ENCODE measurements at places on chromosomes 11 and 22. TPM values are rescaled to one million over a fixed set of nuclear protein-coding genes. Genes with fewer than 3 reads are reported as not detected.

DNA sequence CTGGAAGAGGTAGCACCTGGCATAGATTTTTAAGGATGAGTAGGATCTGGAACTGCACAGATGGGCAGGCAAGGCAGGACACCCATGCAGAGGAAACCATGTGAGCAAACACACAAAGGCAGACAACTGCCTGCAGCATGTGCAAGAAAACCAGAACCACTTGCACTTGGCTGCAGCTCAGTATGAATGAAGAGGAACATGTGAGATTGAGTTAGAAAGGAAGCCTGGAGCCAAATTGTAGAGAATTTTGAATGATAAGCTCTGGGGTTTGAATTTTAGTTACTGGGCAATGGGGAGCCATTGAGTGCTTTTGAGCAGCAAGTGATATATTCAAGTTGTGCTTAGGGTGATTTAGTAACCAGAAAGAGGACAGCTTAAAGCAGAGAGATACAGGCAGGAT is 583.4 kb downstream of the SOX6 start:
- H3K4me3 ChIP-seq, result no peak overlapping the region
- no peaks in the 10 kb centered on the region for H3K36me3 ChIP-seq

DNA sequence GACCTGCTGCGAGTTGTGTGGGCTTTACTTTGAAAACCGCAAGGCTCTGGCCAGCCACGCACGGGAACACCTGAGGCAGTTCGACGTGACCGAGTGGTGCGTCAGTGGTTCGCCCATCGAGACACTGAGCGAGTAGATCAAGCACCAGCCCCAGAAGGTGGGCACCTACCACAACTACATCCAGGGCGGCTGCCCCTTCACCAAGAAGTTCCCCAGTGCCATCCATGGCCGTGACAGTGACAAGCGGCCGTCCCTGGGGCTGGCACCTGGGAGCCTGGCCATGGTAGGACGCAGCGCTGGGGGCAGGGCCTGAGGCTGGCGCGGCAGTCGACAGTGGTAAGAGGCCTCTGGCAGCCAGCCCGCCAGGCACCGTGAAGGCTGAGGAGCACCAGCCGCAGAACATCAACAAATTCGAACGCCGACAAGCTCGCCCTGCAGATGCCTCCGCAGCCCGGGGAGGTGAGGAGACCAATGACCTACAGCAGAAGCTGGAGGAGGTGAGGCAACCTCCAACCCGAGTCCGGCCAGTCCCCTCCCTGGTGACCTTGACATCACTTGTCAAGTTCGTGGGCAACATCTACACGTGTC is 545.2 kb upstream of the CCDC179 start:
- H3K27ac ChIP-seq, result no peak overlapping the region
- no peak for DNase-seq
- no peaks in the 10 kb centered on the region for H3K27me3 ChIP-seq
- H3K4me1 ChIP-seq, result no peaks in the 10 kb centered on the region

DNA sequence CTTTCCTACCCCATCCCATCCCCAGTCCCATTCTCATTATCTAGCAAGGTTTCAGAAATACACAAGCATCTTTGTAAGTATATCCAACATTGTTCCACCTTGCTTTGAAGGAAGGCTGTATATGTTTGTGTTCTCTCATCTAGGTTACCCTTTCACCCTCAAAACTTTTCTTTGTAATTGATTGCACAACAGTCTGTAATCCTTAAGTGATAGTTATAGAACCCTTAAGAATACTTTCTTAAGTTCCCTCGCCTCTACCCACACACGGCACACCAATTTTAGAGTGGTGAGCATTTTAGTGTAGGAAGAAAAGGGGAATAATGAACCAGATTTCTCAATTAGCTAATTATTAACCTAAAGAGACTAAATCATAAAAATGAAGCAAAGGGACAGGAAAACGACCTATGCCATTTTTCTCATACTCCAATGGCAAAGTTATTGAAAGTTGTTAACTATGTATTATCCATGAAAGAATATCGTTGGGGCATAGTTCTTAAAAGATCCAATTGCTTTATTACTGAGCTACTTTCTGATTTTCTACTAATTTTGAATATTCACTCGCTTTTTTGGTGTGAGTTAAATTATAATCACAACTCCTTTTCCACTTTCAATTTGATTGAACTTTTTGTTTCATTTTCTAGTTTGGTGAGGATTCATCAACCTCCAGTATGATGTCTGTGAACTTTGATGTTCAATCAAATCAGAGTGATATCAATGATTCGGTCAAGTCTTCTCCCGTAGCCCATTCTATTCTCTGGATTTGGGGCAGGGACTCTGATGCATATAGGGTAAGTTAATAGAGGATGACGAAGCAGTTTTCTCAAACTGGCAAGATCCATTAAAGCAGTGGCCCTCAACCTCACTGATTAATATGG is 44.9 kb downstream of the TTC17 start:
- peaks cover 31% of the 10 kb centered on the region for H3K36me3 ChIP-seq
- no peaks in the 10 kb centered on the region for H3K4me1 ChIP-seq
- no peak for DNase-seq
- H3K27me3 ChIP-seq, result no peaks in the 10 kb centered on the region
- H3K27ac ChIP-seq, result no peak overlapping the region

DNA sequence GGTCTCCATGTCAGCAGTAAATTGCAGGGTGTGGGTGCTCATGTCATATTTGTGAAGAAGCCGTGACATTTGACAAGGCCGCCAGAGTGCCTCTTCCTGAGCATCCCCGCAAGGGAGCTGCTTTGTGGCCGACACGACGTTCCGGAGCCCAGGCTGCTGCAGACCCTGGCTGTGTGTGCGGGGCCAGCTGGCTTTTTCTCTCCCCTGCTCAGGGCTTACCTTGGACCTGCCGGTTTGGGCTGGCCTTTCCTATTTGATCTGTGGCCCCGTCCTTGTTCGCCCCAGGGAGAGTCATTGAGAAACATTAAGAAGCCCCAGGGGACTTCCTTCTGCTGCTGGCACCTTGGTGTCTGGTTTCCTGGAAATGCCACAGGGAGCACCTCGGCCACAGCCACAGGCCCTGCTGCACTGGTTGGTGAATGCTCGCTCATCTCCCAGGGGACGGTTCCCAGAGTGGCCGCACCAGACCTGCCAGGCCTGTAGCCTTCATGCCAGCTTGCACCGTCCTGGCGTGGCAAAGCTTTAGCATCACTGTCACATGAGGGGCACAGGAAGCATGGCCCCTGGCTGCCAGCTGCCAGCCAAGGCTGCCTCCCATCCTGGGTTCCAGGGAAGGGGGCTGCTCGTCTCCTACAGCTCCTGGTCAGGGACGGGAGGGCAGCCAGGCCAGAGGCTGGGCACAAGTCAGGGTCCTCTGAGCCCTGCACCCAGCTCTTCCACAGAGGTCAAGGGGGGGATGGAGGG is 5.4 kb downstream of the GRK2 start:
- no peaks in the 10 kb centered on the region for H3K27me3 ChIP-seq
- peaks cover 32% of the 10 kb centered on the region for H3K4me1 ChIP-seq
- DNase-seq, result no peak
- H3K4me3 ChIP-seq, result no peak overlapping the region

DNA sequence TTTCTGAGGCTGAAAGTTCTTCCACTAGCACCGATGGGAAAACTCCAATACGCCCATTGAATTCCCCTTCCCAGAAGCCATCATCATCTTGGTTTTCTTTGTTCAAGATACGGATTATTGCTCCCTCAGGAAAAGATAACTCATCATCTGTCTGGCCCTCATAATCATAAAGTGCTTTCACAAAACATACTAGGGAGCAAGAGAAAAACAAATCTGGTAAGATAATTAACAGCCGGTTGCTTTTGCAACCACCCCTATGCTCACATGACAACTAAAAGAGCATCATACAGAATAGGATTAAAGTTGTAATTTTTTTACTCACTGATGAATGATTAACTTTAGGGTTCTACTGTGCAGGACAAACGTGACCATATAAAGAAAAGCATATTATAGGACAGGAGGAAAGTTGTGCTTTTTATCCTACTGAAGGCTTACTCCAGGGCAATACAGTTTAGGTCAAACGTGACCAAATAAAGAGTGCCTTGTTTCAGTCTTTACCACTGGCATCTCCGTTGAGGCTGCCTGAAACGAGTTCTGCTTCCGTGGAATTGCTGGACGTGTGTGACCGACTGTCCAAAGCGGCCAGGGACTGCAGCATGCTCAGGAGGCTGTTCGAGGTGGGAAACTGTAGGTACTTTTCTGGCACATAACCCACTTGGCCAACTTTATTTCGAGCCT is 28.6 kb downstream of the ATG16L2 start:
- H3K36me3 ChIP-seq, result peaks cover 6% of the 10 kb centered on the region
- no peak for DNase-seq
- H3K4me3 ChIP-seq, result no peak overlapping the region
- peaks cover 17% of the 10 kb centered on the region for H3K4me1 ChIP-seq
- no peak overlapping the region for H3K27ac ChIP-seq
- no peaks in the 10 kb centered on the region for H3K27me3 ChIP-seq

- H3K4me1 ChIP-seq, result peaks cover 12% of the 10 kb centered on the region
- H3K27me3 ChIP-seq, result peaks cover 3% of the 10 kb centered on the region
- no peak overlapping the region for H3K4me3 ChIP-seq
- H3K36me3 ChIP-seq, result no peaks in the 10 kb centered on the region
- H3K27ac ChIP-seq, result peak overlapping the region; percentile 46
- peak; percentile 84 for DNase-seq
These were observed 139.6 kb upstream of the E2F8 start for GRCh38 chr11:19380375-19380774.

- DNase-seq, result no peak
- no peak overlapping the region for H3K4me3 ChIP-seq
- H3K4me1 ChIP-seq, result no peaks in the 10 kb centered on the region
- H3K36me3 ChIP-seq, result no peaks in the 10 kb centered on the region
- H3K27me3 ChIP-seq, result no peaks in the 10 kb centered on the region
These were observed 1221.7 kb downstream of the BRD1 start for GRCh38 chr22:48605856-48606481.

- H3K36me3 ChIP-seq, result peaks cover 2% of the 10 kb centered on the region
- DNase-seq, result no peak
- H3K4me1 ChIP-seq, result no peaks in the 10 kb centered on the region
- no peak overlapping the region for H3K4me3 ChIP-seq
These were observed 32.2 kb upstream of the DEPDC7 start for GRCh38 chr11:32983506-32983905.

DNA sequence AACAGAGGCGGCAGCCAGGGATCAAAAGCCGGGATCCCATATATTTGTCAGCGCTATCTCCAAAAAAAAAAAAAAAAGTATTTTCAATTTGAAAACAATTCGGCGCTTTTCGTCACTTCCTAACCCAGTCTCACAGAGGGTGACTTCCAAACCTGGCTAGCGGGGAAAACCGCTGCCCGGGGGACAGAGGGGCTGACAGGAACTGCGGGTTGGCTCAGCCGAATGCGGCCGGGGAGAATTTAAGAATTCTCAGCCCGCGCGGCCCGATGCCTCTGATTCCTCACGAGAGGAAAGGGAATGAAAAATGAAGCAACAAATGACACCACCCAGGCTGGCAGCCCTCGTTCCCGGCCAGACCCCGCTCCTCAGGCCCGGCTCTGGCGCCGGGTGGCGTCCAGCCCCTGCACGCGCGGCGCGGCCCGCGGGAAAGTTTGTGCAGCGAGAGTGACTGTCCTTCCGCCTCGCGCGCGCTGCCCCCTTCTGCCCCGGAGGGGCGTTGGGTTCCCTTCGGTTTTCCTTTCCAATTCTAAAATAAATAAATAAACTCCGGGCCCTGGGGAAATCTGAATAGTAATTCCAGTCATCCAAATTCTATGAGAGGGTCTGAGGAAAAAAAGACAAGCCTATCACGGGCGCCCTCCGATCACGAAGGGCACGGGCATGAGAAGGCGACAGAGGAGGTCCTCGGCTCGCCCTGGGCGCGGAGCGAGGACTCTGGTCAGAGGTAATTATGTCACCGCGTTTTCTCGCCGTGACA is 4.8 kb upstream of the PAX6 start:
- peak overlapping the region; percentile 60 for H3K4me3 ChIP-seq
- no peaks in the 10 kb centered on the region for H3K36me3 ChIP-seq
- DNase-seq, result peak; percentile 6

DNA sequence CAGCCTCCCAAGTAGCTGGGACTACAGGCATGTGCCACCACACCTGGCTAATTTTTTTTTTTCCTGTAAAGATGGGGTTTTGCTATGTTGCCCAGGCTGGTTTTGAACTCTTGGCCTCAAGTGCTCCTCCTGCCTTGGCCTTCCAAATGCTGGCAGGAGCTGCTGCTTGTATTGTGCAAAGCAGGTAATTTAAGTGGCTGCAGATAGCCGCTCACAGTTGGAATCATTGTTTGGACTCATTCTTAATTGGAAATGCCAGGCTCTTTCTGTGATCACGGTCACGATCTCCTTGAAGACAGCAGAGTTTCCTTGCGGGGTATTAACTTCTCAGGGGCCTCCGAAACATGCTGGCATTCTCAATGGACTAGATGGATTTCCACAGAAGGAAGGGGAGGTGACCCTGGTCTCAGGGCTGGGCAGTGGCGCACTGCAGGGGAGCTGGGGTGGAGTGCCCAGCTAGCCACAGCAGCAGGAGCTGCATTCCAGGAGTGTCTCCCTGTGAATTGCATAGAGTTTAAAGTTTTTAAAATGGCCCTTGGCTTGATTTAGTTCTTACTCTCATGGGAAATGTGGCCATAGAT is 136.1 kb downstream of the MORC2 start:
- H3K36me3 ChIP-seq, result no peaks in the 10 kb centered on the region
- no peak overlapping the region for H3K27ac ChIP-seq
- H3K4me1 ChIP-seq, result peaks cover 19% of the 10 kb centered on the region
- DNase-seq, result no peak
- no peaks in the 10 kb centered on the region for H3K27me3 ChIP-seq

- peaks cover 87% of the 10 kb centered on the region for H3K27me3 ChIP-seq
- DNase-seq, result no peak
- H3K27ac ChIP-seq, result no peak overlapping the region
- H3K4me1 ChIP-seq, result peaks cover 6% of the 10 kb centered on the region
- H3K4me3 ChIP-seq, result no peak overlapping the region
- no peaks in the 10 kb centered on the region for H3K36me3 ChIP-seq
These were observed 10.6 kb upstream of the PAX6 start for GRCh38 chr11:31821766-31822165.

GRCh38 chr11:5286901-5287300 is 14.8 kb downstream of the OR51B4 start:
- no peak for DNase-seq
- H3K27me3 ChIP-seq, result no peaks in the 10 kb centered on the region
- no peak overlapping the region for H3K27ac ChIP-seq
- H3K36me3 ChIP-seq, result no peaks in the 10 kb centered on the region

MYO18B gene
- 0.07 TPM for total RNA-seq

CBLIF gene
- not detected for total RNA-seq

E2F8 gene
- total RNA-seq, result 0.17 TPM

KRTAP5-3 gene
- not detected for total RNA-seq

C1QTNF6 gene
- 8.4 TPM for total RNA-seq

PAX6 gene
- total RNA-seq, result 3.9 TPM

DUSP8 gene
- 14.8 TPM for total RNA-seq

GGTLC3 gene
- not detected for total RNA-seq

PMM1 gene
- total RNA-seq, result 42.3 TPM

APOL2 gene
- total RNA-seq, result 77.2 TPM

APOL1 gene
- total RNA-seq, result 7.5 TPM

ART1 gene
- total RNA-seq, result not detected

NLRP14 gene
- not detected for total RNA-seq

PGA5 gene
- 0.79 TPM for total RNA-seq

OPCML gene
- 7.9 TPM for total RNA-seq
